ENCODE measurements at places on chromosomes 6 and 20.

GRCh38 chr6:72522735-72523141 is 99.1 kb upstream of the KCNQ5 start:
- DNase-seq = no peak

DNA sequence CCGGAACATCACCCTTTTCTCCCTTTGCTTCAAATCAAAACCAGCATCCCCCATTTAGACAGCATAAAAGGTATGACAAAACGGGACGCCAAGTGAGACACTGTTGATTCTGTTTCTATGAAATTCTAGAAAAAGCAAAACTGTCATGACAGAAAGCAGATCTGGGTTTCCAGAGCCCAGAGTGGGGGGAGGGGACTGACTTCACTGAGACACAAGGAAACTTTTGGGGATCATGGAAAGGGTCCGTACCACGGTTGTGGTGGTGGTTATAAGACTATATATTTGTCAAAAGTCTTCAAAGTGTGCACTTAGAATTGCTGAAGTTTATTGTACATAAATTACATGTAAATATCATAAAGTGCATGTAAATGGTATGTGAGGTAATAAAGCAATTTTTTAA is 82.6 kb downstream of the SLC22A3 start:
- no peak for DNase-seq

DNA sequence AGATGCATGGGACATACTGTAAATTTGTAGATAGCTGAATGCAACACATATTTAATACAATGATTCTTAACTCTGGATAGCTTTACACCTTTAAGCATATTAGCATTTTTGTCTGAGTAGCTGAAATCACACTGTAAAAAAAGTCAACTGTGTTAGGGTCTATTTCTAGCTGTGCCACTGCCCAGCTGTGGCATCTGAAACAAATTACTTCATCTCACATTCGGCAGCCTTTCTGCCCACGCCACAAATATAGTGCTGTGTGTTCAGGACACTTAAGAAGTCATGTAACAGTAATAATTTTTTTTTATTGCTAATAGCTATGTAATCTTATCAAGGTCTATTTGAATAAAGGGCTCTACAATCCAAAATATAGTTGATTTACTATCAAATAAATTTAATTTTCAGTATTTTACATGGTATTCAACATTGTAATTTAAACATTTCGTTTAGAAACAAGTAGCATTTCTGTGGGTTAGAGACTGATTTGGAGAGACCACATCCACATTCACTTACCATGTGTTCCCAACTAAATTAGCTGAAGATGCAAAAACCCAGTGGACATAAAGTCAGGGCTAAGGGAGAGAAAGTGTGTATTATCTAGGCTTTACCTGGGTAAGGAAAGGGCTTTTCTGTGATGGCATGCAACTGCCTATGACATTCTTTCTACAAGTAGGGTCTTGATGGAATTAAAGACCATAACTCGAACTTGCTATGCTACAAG is 276.7 kb downstream of the PLCB1 start:
- no peak for DNase-seq

DNA sequence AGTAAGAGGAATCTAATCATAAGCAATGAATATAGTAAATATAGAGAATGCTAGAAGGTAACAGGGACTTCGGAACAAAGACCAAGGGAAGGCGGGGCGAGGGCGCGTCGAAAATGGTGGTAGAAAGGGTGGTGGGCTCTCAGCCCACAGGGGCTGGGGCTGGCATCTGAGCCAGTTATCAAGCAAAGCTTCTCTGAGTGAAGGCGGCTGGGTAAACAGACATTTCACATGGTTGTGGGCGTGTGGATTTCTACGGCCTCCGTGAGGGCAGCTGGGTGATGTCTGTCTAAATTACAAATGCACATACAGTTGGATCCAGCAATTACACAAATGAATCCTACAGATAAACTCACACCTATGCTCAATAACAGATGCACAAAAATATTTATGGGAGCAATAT is 56.6 kb downstream of the TOX2 start:
- DNase-seq = no peak

DNA sequence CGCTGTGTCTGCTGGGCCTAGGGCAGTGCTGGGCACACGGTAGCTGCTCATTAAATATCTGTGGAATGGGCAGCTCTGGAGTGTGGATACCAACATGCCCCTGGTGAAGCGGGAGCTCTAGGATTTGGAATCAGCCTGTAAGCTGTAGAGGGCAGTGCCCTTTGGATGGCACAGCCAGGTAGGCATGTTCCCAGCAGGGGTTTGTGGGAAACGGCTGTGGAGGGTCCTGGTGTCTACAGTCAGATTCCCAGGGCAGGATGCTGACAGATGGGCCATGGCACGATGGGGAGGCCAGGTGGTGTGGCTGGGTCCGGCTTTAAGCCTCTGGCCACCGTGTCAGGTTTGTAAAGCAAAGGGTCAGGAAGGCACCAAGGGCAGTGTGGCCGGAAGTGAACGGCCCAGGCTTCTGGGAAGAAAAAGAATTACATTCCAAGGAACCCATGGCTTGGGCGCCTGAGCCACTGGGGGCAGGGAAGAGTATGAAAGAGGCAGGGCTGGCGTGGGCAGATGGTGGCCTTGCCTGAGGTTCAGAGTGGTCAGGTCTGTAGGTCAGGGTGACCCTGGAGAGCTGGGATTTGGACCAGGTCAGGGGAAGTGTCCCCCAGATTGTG is 44.8 kb downstream of the UBE2V1 start:
- DNase-seq = no peak

DNA sequence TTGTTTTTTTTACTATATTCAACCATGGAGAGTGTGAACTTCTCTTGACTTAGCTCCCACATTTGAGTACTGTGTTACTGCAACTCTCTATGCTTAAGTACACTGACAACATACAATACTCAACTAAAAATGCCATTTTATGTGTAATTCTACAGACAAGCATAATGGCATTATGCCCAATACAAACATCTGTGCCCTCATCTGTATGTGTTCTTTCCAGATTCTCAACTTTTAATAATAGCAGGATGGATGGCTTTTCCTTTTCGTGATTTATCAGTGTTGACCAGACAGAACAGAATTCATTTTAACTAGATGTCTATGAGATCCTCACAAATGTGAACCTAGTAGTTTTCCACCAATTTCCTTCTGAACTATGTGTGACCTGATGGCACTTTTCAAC is 84.2 kb upstream of the MARCKS start:
- DNase-seq = no peak

DNA sequence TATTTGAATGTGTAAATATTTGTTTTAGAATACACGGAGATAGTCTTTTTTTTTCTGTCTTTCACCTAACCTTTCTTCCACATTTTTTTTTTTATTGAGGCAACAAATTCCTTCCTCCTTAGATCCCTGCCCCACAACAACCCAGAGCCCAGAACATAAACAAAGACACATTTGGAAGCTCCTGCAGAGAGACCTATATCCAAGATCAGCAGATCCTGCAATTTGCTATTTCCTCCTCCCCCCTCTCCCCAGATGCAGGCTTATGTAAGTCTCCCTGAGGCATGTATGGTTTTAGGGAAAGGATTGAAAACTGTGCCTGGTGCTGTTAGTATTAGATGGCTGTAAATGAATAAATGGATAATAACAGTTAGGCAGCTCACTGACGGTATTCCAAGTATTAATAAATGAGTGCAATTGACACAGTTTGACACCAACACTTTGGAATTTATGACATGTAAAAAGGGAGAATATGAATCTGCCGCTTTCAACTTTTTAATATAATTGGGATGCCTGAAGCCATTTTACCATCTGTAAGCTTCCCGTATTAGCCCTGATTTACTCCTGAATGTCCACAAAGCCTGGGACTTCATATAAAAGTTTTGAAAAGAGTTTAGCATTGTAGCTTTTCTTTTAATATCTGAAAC is 608.3 kb upstream of the CITED2 start:
- no peak for DNase-seq

- DNase-seq = no peak
Observed at GRCh38 chr6:83431545-83432155, 799 bp upstream of the ME1 start.

GRCh38 chr6:169416249-169416648 is 162.6 kb upstream of the THBS2 start:
- DNase-seq = no peak

GRCh38 chr6:71334768-71335167 is 46.2 kb downstream of the OGFRL1 start:
- no peak for DNase-seq

DNA sequence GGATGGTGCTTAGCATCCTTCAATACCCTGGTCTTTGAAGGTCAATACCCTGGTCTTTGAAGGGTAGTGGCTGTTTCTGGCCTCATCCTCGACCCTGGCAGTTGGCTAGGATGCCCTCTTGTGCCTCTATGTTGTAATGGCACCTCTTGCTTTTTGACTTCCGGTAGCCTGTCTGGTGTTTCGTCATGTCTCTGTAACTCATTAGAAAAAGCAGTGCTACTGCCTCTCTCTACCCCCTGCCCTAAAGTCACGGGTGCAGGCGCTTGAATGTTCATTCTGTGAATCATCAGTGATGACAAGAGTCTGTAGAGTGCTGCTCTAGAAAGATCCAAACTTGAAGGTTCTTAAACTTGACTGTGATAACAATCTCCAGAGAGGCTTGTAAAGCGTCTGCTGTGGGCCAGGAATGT is 28.3 kb downstream of the RSPO4 start:
- no peak for DNase-seq

DNA sequence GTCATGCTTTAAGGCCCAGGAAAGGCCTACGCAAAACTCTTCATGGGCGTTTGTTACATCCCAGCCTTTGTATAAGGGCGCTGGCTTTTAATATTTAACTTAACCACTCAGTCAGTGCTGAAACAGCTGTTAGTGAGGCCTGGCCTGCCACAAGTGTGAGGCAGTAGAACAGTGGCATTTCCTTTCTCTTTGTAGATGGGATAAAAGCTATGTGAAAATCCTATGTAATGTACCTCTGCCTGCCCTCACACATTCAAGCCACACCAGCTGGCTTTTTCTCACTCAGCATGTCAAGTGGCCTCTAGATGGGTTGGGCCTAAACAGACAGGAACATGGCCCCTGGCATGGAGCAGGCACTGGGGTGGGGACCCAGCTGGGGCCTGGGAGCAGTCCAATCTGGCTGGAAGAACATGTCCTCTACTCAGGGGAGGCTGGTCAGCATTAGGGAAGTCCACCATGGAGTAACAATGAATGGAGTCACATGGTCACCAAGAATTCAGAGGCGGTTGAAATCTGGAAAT is 20.7 kb downstream of the CGA start:
- no peak for DNase-seq

DNA sequence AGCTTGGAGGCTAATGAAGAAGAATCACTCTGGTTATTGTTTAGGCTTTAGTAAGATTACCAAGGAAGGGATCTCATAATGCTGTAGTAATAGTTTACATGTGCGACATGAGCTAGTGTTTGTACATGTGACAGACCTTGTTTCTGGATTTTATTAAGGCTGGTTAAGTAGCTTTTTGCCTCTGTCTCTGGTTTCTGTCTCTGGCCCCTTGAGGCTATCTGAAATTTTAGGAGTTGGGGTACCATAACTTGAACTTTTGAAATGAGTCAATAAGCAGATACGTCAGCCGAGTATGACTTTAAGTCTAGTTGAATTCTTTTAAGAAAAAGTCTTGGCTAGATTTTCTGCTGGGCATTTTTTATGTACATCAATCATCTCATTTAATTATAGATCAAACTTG is 9.5 kb downstream of the CBFA2T2 start:
- no peak for DNase-seq

GRCh38 chr20:39049148-39049547 is 87.0 kb downstream of the DHX35 start:
- no peak for DNase-seq

GRCh38 chr20:47917549-47918070 is 132.3 kb upstream of the SULF2 start:
- no peak for DNase-seq

DNA sequence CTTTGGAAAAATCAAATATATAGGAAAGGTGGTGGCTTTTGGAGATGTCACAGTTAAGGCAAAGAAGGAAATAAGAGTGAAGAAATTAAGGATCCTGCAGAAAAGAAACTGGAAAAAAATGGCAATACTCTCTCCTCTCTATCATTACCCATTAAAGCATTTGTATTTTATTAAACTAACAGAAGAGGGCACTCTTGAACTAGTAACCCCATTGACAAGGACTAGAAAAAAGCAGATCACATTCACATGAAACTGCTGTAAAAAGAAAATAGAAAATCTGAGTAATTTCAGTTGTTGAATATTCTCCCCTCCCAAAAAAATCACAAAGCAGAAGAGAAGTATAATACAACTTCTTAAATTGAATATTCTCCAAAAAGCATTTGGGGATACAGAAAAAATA is 104.1 kb upstream of the SLC35B3 start:
- DNase-seq = no peak

GRCh38 chr6:34705241-34705640 is 8.7 kb upstream of the ILRUN start:
- no peak for DNase-seq

- no peak for DNase-seq
Observed at GRCh38 chr6:111958534-111958933, 85.3 kb upstream of the FYN start.

DNA sequence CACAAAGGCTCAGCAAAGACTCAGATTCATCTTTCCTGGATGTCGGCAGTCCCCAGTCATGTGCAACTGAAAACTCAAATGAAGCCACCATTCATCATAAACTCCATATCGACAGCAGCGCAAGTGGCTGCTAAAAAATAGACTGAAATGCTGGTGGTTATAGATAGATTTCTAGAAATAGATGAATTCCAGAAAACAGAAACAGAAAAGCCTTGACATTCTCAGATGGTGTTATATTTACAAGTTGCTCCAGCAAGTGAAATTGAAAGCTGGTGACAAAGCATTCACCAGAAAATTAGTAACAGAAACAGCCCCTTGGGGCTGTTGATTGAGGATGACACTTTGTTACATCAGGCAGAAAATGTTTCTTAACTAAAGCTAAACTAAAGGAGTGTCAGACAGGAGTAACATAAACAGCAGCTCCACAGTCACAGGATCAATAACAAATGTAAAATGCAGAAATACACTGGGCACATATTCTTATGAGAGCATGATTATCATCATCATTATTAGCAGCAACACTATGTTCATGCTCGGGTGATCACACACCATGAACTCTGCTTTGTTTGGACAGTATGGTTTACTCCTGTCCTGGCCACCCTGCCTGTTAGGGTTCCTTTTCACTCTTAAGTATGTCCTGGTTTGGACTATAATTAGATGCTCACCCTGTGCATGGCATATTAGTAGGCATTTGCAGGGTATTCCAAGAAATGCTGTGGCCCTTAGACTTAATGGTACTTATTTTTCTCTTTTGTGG is 36.4 kb upstream of the SLC35F1 start:
- no peak for DNase-seq

- DNase-seq = no peak
Observed at GRCh38 chr20:23103284-23104018, 17.3 kb upstream of the CD93 start.

GRCh38 chr6:39268171-39268570 is 38.9 kb upstream of the KCNK5 start:
- no peak for DNase-seq

- no peak for DNase-seq
Observed at GRCh38 chr6:111676383-111676782, 70.7 kb upstream of the TRAF3IP2 start.

Data from stimulated activated CD8-positive, alpha-beta memory T cell treated with anti-CD3 and anti-CD28 coated beads, Interleukin-12 subunit alpha, Interleukin-12 subunit beta, amount 100 ng/mL, for 1 hour (primary cell).